A549 treated with CpdA at 1 μM for 4 hours (cell line): ENCODE measurements at places on chromosomes 13 and 19. TPM values are rescaled to one million over a fixed set of nuclear protein-coding genes. Genes with fewer than 3 reads are reported as not detected.

Gene CGB5
- 0.54 to 1.6 TPM (median 1.5 TPM) in 5 replicates for total RNA-seq

Gene ZNF221
- 0.23 to 0.90 TPM (median 0.61 TPM) in 5 replicates for total RNA-seq

Gene SHISA7
- total RNA-seq: not detected in 5 replicates

Gene WDR88
- not detected in 5 replicates for total RNA-seq

Gene NLRP12
- total RNA-seq: 0.02 TPM in 1 of 5 replicates, not detected in the others

Gene HIF3A
- not detected in 5 replicates for total RNA-seq

Gene TMEM86B
- total RNA-seq: 2.7 to 6.3 TPM (median 5.5 TPM) in 5 replicates

Gene KCNN4
- 47.6 to 69.1 TPM (median 56.3 TPM) in 5 replicates for total RNA-seq

Gene GTF2F2
- 20.2 to 24.6 TPM (median 20.8 TPM) in 5 replicates for total RNA-seq

Gene PSG7
- total RNA-seq: 0.08 to 0.13 TPM (median 0.08 TPM) in 3 of 5 replicates, not detected in the others

Gene ERICH4
- total RNA-seq: not detected in 5 replicates

Gene HIPK4
- 0.19 to 0.41 TPM (median 0.23 TPM) in 5 replicates for total RNA-seq

Gene PVR
- 103 to 119 TPM (median 115 TPM) in 5 replicates for total RNA-seq

Gene FBXW9
- total RNA-seq: 9.4 to 13.1 TPM (median 11.1 TPM) in 5 replicates

Gene CATSPERD
- total RNA-seq: 0.05 TPM in 1 of 5 replicates, not detected in the others

Gene CALR
- 606 to 640 TPM (median 607 TPM) in 5 replicates for total RNA-seq

Gene MEF2B
- 0.42 to 1.6 TPM (median 0.53 TPM) in 5 replicates for total RNA-seq

Gene GJB6
- total RNA-seq: not detected in 5 replicates

Gene ZNF575
- 1.4 to 2.7 TPM (median 1.9 TPM) in 5 replicates for total RNA-seq

Gene CLEC17A
- not detected in 5 replicates for total RNA-seq

Gene SPACA4
- total RNA-seq: 0.07 TPM in 1 of 5 replicates, not detected in the others

Gene FBXO27
- 5.0 to 8.3 TPM (median 7.5 TPM) in 5 replicates for total RNA-seq

Gene C5AR1
- 0.85 to 2.0 TPM (median 1.6 TPM) in 5 replicates for total RNA-seq

Gene CLDND2
- total RNA-seq: 4.7 to 10.1 TPM (median 9.9 TPM) in 5 replicates

Gene IL17D
- total RNA-seq: 0.98 to 1.4 TPM (median 1.1 TPM) in 5 replicates
